Omental fat pad (tissue), 4 donors: ENCODE measurements at places on chromosomes 16 and 17.

DNA sequence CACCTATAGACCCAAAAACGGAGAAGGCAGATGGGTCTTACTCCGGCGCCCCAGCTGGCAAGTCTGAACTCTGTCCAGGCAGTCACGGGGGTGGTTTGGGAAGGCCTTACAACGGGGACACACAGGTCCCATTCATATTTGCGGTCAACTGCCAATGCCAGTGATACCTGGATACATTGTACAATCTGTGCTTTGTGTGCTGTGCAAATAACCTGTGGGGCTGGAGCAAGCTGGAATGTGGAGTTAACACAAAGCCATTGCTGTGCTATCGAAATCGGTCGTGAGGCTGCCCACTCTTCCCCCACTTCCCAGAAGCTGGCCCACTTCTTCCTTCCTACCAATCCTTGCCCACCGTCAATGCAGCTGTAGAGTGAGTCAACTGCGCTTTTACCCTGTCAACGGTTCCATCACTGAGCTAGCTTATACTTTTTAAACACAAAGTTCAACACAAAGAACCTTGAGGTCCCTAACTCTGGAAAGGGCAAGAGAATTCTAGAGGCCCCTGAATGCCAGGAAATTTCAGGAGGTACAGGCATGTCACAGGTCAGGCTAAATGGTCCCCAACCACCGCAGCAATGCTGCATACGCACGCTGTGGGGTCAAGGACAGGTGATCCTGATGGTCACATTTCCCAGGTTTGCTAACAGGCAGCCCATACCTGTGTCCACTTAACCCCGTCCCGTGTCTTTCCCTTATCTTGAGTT is 122.8 kb downstream of the ZFHX3 start:
- no peak for DNase-seq

GRCh38 chr16:2482249-2482648 is 7.3 kb downstream of the TBC1D24 start:
- DNase-seq = no peak

DNA sequence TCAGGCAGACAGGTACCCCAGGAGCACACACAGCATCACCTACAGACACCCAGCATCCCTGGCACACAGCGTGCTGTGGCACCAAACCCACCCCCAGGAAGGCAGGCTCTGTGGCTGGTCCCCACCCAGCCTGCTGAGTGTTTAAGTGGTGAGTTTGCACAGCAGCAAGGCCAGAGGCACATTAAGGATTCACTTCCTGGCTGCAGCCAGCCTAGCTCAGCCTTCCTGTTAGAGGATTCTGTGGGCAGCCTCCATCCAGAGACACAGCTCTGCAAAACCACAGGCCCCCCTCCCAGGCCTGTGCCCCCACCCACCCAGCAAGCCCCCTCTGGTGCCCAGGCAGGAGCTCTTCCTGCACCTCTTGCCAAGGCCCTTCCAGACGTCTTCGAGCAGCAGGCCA is 36.1 kb upstream of the PHB1 start:
- DNase-seq = no peak

DNA sequence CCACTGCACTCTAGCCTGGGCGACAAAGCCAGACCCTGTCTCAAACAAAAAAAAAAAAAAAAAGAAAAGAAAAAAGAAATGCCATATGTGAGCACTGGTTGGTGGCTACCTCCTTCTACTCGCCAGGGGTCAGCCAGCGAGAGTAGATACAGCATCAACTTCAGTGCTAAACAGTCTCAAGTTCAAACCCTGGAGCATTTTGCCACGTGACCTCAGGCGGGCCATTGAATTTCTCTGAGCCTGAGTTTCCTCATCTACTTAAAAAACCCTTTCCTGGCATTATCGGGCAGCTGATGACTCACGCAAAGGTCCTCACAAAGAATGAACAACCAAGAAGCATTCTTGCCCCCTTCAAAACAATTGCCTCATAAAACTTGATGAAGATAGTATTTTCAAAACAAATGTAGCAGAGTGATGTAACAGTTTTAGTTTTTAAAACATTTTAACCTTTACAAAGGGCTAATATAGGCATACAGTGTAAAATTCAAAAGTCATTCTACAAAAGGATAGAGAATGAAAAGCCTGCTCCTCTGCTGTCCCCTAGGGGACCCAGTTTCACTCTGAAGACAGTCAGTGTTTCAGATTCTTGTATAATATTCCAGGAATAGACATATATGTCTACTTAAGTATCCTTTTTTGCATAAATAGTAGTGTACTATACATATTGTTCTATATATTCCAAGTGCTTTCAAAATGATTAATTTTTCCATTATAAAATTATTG is 28.4 kb downstream of the DNAH2 start:
- peak; percentile 31 for DNase-seq

GRCh38 chr17:43814026-43814425 is 18.9 kb downstream of the MPP3 start:
- DNase-seq = no peak

- DNase-seq = no peak
Observed at GRCh38 chr17:65328567-65328966, 191.4 kb downstream of the RGS9 start.

- no peak for DNase-seq
Observed at GRCh38 chr16:57522960-57523359, 13.4 kb downstream of the CCDC102A start.

DNA sequence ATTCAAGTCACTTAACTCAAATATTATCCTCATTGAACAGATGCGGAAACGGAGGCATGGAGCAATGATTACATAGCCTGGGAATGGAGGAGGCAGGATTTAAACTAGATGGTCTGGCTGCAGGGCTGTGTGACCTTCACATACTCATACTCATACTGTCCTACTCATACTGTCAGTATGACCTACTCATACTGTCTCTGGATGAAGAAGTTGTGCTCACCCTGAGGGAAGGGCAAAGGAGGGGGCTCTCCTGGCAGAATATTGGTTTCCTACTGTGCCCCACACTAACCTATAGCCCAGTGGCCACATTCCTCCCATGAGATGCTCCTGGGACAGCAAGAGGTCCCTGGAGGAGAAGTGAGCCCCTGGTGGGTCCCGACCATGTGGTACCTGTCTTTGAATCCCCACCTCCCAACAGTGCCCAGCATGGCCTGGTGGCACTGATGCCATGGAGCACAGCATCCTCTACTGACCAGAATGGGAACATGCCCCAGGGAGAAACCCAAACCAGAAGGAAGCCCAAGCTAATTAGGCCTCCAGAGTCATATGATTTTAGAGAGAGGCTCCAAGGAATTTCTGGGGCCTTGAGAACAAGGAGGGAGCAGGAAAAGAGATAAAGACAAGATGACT is 197.3 kb upstream of the SDK2 start:
- DNase-seq = no peak

GRCh38 chr16:57998486-57998885 is 2.0 kb downstream of the ZNF319 start:
- DNase-seq = no peak

DNA sequence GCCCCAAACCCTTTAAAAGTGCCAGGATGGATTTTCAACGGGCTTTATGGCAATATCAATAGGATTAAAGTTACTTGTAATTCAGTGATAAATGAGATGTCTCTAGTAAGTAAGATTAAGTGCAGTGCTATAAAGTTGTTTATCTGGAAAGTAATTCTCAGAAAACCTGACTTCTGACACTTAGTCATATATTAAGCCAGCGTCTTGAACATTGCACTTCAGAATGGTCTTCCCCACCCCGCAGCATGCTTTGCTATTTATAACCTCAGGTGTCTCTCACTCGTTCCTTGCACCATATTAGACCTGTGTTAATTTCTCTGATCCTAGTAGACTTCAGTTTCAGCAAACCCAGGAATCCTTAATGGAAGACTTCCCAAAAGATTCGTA is 2.1 kb upstream of the MAF start:
- DNase-seq = no peak

- no peak for DNase-seq
Observed at GRCh38 chr17:45338996-45339535, 22.2 kb upstream of the MAP3K14 start.

- DNase-seq = no peak
Observed at GRCh38 chr17:50908860-50909764, 43.0 kb upstream of the TOB1 start.

- DNase-seq = no peak
Observed at GRCh38 chr16:57888128-57888527, 82.8 kb downstream of the CNGB1 start.

- no peak for DNase-seq
Observed at GRCh38 chr17:2502871-2503580, 8.7 kb downstream of the METTL16 start.

DNA sequence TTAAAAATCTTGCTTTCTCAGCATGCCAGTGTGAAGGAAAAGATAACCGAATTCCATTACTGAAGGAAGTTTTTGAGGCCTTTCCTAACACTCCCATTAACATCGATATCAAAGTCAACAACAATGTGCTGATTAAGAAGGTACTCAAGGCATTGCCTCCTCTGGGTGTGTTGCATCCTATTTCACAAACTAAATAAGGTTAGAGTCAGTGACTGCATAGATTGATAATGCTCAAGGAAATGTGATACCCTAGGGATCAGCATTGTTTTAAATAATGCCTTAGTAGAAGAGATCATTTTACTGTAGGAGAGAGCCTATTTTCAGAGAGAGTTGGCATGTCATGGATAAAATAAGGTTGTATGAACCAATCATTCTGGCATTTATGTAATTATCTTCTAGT is 36.8 kb downstream of the GDPD1 start:
- no peak for DNase-seq

GRCh38 chr17:80827646-80828643 is 163.7 kb upstream of the CHMP6 start:
- DNase-seq = no peak

DNA sequence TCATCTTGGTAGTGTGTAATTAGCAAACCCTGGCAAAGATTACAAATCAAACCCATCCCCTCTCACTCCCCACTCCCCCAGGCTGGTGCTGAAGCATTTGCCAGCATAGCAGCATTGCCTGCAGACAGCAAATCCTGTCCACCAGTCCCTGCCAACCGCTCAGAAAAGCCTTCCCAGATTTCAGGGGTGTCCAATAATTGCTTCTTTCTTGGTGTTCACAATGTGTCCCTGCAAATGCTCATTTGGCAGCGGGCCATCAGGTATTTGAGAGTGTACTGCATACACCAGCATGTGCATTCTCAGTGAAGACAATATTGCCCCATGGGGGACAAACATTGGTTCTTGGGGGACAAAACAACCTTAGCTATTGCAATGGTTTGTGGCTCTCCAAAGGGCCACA is 28.2 kb downstream of the ORC6 start:
- no peak for DNase-seq

DNA sequence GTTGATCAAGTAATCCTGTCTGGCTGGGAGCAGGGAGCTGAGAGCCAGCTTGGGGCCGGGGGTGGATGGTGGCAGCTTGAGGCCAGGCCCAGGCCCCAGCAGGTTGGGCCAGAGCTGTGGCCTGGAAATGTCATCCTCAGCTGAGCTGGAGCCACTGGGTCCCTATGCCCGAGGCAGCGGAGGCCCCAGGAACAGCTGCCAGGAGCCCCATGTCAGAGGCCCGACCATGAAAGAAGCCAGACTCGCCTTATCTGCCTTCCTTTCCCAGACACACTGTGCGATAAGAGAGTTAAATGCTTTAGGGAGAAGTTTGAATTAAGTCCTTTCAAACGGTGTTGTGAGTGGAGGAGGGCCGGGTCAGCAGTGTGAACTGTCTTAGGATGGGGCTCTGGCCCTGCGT is 3.5 kb downstream of the SMTNL2 start:
- DNase-seq = no peak

- DNase-seq = no peak
Observed at GRCh38 chr16:12329246-12329995, 352.9 kb downstream of the SNX29 start.

- DNase-seq = no peak
Observed at GRCh38 chr17:75979705-75980187, 706 bp downstream of the TEN1 start.

DNA sequence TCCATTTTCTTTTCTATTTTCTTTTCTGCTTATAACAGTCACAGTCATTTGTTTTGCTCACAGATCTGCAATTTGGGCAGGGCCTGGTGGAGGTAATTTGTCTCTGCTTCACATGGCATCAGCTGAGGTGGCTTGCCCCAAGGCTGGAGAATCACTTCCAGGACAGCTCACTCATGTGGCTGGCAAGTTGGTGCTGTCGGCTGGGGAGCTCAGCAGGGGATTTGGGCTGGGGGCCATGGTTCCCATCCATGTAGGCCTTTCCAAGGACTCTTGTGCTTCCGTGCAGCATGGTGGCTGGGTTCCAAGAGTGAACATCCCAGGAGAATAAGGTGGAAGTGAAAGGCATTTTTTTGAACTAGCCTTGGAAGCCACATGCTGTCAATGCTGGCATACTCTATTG is 85.7 kb downstream of the MGAT5B start:
- no peak for DNase-seq

- no peak for DNase-seq
Observed at GRCh38 chr17:38568274-38568673, 37.5 kb downstream of the SRCIN1 start.

DNA sequence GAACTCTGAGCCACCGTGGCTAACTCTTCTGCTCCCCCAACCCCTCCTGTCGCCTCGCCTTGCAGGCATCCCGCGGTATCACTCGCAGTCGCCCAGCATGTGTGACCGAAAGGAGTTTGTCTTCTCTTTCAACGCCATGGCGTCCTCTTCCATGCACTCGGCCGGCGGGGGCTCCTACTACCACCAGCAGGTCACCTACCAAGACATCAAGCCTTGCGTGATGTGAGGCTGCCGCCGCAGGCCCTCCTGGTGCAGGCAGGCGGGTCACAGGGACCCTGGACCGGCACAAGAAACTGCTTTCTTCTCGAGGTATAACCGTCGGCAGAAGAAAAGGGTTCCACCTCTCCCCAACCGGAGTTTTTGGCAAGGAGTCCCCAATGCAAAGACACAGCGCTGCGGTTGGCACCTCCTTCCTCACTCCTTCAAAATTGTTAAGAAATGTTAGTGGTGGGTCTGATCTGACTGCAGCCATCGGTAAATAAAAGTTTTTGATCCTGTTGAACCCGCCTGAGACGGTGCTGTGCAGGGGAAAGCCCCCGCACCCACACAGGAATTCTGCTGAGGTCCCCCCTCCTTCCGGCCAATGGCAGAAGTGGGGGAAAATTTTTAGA is 2.6 kb downstream of the FOXF1 start:
- no peak for DNase-seq

GRCh38 chr16:81521141-81521626 is 76.6 kb downstream of the CMIP start:
- DNase-seq = no peak

DNA sequence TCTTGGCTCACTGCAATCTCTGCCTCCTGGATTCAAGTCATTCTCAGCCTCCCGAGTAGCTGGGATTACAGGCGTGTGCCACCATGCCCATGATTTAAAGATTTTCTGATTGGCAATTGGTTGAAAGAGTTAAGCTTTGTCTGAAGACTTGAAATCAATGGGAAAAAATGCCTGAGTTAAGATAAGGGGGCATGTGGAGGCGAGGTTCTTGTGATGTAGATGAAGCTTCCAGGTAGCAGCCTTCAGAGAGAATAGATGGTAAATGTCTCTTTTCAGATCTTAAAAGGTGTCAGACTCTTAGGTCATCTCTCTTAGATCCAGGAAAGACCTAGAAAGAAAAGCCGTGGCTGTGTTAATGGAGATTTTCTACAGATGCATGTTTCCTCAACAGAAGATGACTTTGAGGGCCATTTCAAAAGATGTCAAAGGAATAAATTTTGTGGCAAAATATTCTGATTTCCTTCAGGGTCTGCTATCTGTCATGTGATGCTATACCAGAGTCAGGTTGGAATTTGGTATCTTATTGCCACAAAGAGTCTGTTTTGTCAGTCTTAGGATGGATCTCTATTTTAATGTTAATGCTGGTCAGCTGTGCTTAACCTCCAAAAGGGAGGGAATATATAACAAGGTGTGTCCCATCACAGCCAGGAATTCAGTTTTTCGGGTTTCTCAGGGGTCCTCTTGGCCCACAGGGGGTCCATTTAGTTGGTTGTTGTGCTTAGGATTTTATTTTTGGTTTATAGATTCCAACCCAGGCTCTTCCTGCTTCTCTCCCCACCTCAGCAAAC is 58.3 kb upstream of the AKTIP start:
- DNase-seq = no peak
